Fibroblast of pulmonary artery (primary cell): ENCODE measurements at places on chromosomes 7 and 10.

DNA sequence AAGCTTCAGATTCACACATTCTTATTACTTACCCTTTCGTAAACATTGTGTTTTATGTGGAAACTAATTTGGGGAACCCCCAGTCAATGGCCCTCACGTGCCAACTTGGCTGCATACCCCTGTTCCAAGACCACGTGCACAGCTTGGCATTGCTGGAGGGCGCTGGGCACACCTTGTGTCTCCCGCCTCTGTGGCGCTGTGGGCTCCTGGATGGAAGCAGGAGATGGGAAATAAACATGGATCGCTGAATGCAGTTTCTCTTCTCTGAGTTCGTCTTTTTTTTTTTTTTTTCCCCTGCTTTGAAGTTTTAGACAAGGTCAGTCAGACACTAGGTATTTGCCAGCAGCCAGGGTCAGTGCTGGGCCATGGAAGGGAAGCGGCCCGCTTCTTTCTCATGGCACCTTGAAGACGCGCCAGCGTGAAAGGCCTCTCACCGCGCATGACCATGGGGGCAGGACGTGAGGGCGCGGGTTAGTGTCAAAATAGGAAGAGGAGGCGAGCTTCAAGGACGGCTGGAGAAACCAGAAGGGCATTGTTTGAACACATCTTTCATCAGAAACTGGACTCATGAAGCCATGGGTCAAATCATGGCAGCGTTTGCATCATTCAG is 27.3 kb downstream of the BNIP3 start:
- no peak for DNase-seq

GRCh38 chr10:114483575-114483974 is 79.3 kb upstream of the AFAP1L2 start:
- DNase-seq: no peak

GRCh38 chr10:29826801-29827450 is 192.2 kb upstream of the SVIL start:
- no peak for DNase-seq

- DNase-seq: no peak
These were observed 132.9 kb downstream of the FAM204A start for GRCh38 chr10:118209215-118209614.

DNA sequence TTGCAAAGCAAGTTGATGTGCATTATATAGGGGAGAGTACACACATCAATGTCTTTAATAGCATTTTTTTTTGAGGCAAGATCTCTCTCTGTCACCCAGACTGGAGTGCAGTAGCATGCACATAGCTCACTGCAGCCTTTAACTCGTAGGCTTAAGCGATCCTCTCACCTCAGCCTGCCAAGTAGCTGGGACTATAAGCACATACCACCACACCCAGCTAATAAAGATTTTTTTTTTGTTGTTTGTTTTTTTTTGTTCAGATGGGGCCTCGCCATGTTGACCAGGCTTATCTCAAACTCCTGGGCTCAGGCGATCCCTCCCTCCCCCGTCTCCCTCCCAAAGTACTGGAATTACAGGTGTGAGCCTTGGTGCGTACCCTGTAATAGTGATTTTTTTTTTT is 1.5 kb downstream of the UMAD1 start:
- no peak for DNase-seq

- no peak for DNase-seq
These were observed 221.3 kb downstream of the POU6F2 start for GRCh38 chr7:39199006-39199405.

GRCh38 chr10:27819781-27820531 is 74.3 kb upstream of the MKX start:
- DNase-seq: peak; percentile 32

GRCh38 chr7:74101061-74101681 is 17.6 kb downstream of the LIMK1 start:
- no peak for DNase-seq

GRCh38 chr7:65809259-65809981 is 63.5 kb upstream of the VKORC1L1 start:
- no peak for DNase-seq

DNA sequence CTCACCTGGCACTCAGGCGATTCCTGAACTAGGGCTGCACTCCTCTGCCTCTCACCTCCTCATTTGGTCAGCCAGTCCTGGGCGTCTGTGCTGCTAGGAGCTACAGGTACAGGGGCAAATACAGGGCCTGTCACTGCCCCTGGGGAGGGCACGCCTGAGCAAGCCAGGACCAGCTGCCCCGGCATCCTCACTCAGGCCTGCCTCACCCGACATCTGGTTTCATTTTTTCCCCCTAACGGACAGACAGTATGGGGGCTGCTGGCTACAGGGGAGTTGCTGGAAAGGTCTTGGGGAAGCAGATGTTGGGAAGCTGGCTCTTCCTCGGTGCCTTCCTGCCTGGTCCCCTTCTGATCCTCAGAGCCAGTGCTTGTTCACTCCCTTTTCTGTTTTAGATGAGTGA is 77.3 kb upstream of the PPIF start:
- DNase-seq: no peak

- no peak for DNase-seq
These were observed at the start of gene COBL for GRCh38 chr7:51316666-51317581. Gene COBL, minus strand, starts transcription at chr7:51316809. Its CDS starts 176 bp downstream, at chr7:51316633.
